ENCODE measurements at places on chromosomes 2 and 18.

- no peak for DNase-seq
Measured at GRCh38 chr2:184920451-184920965, 322.2 kb downstream of the ZNF804A start.

GRCh38 chr2:974054-974453 is 23.4 kb downstream of the SNTG2 start:
- DNase-seq, result no peak

GRCh38 chr2:186599186-186599778 is 9.4 kb downstream of the ITGAV start:
- no peak for DNase-seq

DNA sequence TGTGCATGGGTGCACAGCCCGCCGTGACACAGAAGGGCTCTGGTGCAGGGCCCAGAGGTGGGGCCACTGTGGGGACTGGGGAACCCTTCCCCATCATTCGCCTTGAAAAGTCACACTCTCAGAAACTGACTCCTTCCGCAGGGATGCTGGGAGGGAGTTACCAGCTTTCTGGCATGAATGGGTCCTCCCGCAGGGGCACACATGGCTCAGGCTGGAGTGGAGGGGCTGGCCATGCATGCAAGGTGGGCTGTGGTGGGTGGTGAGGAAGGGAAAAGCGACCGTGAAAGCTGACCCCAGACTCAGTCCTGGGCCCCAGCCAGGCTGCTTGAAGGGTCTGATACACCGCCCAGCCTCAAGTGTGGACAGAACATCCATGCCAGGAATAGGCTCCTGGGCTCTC is 201.1 kb downstream of the TNS1 start:
- DNase-seq, result no peak

GRCh38 chr2:71545572-71546274 is 92.4 kb downstream of the DYSF start:
- DNase-seq, result no peak

DNA sequence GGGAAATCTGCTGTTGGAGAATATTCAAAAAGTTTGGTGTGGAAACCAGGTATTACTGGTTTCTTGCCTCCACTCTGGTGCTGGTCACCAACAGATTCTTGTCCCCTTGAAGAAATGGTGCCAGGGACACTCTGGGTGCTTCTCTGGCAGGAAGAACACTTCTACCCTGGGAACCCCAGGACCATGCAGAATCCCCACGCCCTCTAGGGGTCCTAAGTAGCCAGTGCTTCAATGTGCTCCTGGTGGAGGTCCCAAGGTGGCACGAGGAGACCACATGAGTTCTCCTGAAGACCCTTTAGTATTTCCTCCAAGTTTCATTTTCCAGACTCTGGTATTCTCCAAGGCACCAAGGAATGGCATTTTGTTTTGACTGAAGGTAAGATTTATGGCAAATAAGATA is 380.6 kb downstream of the TSN start:
- DNase-seq, result no peak

- peak; percentile 49 for DNase-seq
Measured at GRCh38 chr2:75801234-75801982, 90.7 kb upstream of the GCFC2 start.

GRCh38 chr2:72293620-72294019 is 146.0 kb upstream of the CYP26B1 start:
- no peak for DNase-seq

DNA sequence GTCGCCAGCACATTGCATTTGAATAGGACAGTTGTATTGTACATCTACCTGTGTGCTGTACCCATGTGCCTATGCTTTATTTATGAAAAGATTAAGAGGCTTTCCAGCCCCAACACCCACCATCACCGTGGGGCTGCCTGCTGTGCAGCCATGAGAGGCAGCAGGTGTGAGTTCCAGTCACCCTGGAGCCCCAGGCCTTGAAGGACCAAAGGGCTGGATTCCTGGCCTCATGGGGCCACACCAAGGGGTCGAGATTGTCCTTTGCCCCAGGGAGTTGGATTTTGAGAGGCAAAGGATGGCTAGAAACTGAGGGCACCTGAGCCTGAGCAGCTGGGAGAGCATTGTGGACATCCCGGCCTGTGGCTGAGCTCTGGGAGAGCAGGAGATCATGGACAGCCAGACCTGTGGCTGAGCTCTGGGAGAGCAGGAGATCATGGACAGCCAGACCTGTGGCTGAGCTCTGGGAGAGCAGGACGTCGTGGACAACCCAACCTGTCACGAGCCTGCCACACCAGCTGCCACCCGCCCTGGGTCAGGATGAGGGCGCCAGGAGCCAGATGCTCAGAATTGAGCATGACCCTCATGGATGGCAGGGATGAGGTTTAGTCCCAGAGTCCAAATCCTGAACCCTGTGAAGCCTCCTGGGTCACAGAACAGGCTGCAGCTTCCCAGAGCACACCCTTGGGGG is 182.5 kb upstream of the RAB6C start:
- no peak for DNase-seq

DNA sequence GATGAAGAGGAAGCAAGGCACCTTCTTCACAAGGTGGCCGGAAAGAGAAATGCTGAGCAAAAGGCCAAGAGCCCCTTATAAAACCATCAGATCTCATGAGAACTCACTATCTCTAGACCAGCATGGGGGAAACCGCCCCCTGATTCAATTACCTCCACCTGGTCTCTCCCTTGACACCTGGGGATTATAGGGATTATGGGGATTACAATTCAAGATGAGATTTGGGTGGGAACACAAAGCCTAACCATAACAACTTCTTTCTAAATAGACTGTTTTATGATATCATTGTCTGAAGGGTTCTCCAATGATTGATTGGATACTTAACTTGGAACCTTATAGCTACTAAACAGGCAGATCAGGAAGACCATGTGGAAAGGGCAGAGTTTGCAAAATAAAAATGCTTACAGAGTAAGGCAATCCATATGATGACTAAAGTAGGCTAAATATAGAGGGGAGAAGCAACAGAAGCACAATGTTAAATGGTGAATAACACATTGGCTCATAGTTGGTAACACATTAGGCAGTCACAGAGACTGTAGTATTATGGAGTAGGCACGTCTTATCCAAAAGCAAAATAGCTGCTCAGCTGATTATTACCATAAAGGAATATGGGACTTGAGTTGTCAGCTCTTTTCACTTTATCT is 179.0 kb downstream of the BARD1 start:
- no peak for DNase-seq

- DNase-seq, result no peak
Measured at GRCh38 chr18:49460976-49461601, 644 bp upstream of the DYM start.

DNA sequence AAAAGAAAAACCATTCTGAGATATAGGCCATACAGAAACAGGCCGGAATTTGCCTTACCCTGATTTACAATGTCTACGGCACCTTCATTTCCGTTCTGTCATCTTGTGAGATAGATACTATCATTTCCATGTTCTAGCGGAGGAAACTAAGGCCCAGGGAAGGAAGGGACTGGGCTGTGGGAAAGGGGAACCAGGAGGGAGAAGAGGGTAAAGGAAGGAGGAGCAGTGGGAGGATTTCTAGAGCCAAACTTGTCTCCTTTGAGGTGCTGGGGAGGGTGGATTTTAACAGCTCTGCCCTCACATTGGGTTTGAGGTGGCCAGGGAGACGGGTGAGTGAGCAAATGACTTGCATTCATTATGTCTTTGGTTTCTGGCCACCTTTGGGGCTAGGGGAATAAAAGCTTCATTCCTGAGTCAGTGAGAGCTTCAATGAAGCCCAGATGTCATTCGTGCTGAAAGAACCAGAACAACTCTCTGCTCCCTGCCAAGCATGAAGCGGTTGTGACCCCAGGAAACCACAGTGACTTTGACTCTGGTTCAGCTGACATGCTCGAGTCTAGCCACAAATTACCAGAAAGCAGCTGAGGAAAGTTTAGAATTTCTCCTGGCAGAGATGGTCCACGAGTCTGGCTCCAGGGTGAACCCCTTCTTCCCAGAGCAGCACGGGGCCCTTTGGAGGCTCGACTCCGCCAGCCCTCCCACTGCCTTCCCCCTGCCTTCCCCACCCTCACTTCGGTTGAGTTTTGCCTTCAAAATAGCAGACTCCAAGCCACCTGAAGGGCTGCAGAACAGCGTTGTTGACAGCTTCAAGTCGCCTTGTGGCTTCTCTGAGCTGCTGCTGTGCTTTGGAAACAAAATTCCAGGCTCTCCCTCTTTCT is 3.8 kb downstream of the ACTG2 start:
- DNase-seq, result no peak

GRCh38 chr18:2883076-2883735 is 36.4 kb downstream of the EMILIN2 start:
- DNase-seq, result peak; percentile 26

GRCh38 chr2:132618734-132619133 is 51.3 kb downstream of the LYPD1 start:
- no peak for DNase-seq

DNA sequence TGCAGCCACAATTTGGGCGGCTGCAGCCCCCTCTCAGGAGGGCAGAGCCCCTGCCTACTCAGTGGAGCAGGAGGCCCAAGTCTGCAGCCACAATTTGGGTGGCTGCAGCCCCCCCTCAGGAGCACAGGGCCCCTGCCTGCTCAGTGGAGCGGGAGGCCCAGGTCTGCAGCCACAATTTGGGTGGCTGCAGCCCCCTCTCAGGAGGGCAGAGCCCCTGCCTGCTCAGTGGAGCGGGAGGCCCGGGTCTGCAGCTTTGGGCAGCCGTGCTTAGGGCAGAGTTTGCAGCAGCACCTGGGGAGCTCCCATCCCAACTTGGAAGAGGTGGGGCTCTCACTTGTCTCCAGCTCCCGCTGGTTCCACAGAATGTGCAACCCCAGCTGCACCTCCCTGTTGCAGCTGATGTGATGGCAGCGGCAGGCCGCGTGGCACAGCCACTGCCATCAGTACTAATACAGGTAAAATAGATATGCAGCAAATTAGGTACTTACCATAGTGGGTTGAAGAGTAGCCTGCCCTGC is 99.4 kb downstream of the TWIST2 start:
- DNase-seq, result no peak

GRCh38 chr2:213101109-213101508 is 50.3 kb downstream of the IKZF2 start:
- no peak for DNase-seq

DNA sequence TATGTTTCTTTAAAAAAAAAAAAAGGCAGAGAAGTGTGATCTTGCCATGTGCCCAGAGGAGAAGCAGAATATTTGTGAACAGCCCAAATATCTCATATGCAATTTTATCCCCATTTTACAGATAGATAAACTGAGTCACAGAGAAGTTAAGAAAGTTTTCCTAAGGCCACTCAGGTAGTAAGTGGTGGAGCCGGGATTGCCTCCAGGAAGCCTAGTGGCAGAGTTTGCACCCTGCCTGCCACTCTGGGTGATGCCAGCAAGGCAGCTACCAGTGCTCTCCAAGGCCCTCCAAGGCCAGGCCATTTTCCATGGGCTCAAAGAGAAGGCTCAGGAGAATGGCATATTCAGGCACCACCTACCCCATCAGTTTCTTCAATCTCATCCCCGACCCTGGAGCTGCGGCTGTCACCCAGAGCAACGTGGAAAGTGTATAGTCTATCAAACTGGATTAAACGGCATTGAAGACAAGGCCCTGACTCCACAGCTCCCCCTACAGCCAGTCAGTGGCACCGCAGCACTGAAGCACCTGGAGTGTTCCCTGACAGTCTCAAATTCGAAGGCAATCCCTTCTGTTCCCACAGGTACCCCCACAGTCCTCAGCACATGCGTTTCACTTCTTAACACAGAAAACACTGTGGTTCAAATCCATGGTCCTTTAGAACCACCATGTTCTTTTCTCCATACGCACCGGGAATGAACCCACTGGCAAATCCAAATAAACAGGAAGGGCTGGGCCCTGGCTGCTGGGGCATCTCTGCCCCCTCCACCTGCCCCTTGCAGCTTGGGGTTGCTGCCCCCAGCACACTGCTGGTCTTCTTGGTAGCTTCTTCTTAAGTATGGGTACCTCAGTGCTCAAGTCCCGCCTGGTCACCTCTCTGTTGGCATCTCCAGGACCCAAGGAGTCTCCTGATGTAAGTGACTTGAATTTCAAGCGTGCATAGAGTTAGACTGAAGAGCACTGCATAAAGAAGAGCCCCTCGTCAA is 175.3 kb downstream of the INHBB start:
- DNase-seq, result no peak

DNA sequence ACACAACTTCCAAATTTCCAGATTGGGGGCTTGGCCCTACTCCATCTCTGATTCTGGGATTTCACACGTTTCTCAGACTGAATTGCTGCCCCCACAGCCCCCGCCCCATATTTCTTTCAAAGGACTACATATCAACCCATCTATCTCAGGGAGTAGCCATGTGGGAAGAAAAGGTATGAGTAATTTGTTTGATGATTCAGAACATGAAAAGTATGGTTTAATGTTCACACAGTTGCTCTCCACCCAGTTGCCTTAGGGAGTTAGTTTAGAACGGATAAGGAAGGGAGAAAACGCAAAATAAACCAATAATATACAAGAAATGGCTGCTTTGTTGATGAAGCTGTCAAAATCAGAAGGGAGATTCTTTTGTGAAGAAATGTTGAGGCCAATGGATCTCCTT is 145.1 kb downstream of the PIEZO2 start:
- no peak for DNase-seq

DNA sequence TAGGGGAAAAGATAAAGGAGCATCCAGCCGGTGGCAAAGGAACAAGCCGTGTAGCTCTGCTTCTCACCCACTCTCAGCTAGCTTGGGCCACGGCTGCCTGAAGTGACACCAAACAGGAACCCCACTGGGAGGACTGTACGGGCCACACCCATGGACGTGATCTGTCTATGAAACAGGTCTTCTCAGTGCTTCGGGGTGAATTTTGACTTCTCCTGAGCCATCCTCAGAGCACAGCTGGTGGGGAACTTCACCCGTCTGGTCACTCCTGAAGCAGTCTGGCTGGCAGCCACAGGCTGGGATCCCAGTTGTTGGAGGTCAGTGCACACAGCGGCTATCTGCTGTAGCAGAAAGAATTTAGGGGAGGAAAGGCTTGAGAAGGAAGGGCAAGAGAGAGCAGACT is 223.8 kb downstream of the FAM210A start:
- DNase-seq, result no peak

- DNase-seq, result no peak
Measured at GRCh38 chr2:225468131-225468530, 68.6 kb downstream of the NYAP2 start.

All from GM06990 (cell line).